NCI-H1436 (cell line): ENCODE measurements at places on chromosomes 3 and 15.

DNA sequence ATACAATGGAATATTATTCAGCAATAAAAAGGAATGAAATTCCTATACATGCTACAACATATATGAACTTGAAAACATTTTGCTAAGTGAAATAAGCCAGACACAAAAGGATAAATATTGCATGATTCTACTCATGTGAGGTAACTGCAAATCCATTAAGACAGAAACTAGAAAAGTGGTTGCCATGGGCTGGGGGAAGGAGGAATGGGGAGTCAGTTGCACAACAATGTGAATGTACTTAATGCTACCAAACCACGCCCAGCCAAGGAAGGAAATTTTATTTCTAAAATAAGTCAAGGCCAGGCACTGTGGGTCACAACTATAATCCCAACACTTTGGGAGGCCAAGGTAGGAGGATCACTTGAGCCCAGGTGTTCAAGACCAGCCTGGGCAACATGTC is 9.8 kb upstream of the GMPPB start:
- no peak for DNase-seq

GRCh38 chr15:40960151-40960885 is 7.0 kb downstream of the CHAC1 start:
- no peak for DNase-seq

DNA sequence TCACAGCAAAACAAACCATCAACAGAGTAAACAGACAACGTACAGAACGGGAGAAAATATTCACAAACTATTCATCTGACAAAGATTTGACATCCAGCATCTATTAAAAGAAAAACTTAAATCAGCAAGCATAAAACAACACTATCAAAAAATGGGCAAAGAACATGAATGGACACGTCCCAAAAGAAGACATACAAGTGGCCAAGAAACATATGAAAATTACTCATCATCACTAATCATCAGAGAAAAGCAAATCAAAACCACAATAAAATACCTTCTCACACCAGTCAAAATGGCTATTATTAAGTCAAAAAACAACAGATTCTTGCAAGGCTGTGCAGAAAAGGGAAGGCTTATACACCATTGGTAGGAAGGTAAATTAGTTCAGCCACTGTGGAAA is 13.7 kb upstream of the SERPINI2 start:
- no peak for DNase-seq

DNA sequence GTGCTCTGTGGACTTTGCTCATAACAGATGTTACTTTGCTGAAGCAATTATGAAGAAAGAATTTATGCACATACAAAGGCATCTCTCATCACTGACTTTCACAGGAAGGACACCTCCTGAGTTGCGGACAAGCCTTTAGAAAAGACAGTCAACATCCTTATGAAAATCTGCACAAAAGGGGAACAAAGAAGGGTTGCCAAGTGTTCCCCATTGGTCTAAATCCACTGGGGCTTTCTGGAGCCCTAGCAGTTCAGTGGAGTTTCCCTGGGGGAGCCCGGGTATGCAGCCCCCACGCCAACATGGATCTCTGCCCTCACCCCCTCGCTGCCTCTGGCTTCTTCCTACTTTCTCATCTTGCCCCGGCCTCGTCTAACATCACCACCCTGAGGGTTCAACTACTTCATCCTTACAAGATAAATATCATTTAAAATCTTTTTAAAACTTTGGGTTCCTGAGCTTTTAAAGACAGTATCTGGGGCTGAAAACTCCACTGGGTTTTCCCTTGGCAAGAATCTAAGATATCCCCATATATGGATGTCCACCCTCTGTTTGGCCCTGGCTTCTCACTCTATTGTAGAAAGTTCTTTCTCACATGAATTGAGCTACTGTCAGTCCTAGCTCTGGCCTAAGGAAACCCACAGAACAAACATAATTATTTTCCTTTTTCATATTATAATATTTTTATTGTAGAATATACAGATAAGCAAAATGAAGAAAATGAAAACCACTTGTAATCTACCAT is 207.9 kb upstream of the RGMA start:
- DNase-seq, result no peak

GRCh38 chr3:14810070-14810791 is 8.5 kb upstream of the FGD5 start:
- no peak for DNase-seq

- DNase-seq, result no peak
Measured at GRCh38 chr3:186782542-186783057, 777 bp upstream of the EIF4A2 start.
